ENCODE measurements at places on chromosomes 1 and 21.

- DNase-seq, result no peak
These were observed 105.9 kb downstream of the KCNK2 start for GRCh38 chr1:215188302-215188950.

GRCh38 chr1:47024141-47024801, 802 bp downstream of the CYP4X1 start:
- DNase-seq, result no peak

DNA sequence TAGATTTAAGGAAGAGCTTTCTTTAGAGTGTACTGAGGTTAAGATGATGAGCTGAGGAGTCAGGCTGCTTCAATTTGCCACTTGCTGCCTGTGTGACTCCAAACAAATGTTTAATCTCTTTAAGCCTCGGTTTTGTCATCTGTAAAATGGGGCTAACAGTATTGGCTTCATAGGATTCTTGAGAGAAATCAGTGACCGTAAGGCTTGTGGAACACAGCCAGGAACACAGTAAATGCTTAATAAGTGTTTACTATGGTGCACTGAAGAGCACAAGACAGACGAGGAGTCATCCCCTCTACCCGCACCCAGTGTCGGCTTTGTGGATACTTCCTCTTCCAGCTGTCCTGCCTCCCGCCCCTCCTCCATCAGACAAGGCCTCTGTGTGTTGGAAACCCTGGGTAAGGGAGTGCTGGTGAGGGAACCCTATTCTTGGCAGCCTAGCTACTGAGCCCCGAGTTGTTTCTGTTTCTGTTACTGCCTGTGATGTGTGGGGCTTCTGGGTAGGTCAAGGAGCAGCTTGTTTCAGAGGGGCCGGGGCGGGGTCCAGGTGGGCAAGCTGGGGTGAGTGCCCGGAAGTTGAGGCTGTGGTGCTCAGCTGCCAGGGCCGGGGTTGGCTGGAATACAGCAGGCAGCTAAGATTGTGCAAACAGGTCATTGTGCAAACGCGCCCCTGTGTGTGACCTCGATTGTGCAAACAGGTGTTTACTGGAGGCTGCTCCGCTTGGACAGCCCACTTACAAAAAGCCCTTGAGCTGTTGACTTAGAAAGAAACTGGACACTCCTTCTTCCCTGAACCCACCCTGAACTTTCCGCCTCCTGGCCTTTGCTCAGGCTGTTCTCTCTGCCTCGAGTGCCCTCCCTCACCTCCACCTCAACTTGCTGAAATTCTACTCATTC, 4.0 kb upstream of the CSF3R start:
- no peak for DNase-seq

DNA sequence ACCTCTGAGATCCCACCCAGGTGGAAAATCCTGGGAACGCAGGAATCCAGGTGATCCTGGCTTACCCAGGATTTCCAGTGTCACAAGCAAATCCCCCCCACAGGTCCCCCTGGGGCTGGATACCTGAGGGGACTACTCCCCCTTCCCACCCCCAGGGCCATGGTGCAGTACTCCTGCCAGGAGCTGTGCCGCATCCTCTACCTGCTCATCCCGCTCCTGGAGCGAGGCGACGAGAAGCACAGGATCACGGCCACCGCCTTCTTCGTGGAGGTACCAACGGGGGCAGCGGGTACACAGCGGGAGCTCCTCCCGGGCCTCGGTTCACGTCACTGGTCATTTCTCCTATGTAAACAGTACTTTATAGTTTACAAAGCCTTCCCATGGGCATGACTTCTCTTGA, 20.4 kb upstream of the TTC4 start:
- DNase-seq, result no peak

DNA sequence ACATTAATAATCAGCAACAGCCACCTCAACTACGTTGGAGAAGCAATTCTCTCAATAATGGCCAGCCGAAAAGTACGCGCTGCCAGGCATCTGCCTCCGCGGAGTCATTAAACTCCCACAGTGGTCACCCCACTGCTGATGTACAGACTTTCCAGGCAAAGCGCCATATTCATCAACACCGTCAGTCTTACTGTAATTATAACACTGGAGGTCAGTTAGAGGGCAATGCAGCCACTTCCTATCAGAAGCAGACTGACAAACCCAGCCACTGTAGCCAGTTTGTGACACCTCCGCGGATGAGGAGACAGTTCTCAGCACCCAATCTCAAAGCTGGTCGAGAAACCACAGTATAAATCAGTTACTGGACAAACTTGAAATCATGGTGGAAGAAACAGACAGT, 93.9 kb downstream of the KIF1B start:
- no peak for DNase-seq

DNA sequence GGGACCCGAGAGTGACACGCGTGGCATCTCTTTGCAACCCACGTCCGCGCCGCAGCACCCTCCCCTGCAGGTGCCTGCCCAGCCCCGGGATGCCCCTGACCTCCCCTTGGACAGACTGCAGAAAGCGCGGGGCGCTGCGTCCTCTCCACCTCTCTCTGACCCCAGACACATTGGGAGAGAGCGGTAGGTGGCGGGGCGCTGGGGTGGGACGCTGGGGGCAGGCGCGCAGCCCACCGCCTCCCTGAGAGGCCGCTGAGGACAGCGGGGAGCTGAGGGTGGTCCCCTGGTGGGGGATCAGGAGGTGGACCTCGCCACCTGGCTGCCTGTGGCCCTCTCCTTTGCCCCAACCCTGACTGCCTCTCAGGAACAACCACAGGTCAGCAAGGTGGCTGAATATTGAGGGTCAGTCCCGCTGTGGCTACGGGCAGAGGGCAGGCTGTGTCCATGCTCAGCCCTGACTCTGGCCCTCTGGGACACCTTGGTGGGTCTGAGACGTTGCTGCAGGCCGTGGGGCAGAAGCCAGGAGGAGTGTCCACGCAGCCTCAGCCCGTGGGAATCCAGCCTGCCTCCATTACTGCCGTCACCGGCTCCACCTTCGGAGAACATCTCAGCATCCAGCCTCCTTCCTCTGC, 761 bp upstream of the UBE2J2 start:
- DNase-seq, result no peak

DNA sequence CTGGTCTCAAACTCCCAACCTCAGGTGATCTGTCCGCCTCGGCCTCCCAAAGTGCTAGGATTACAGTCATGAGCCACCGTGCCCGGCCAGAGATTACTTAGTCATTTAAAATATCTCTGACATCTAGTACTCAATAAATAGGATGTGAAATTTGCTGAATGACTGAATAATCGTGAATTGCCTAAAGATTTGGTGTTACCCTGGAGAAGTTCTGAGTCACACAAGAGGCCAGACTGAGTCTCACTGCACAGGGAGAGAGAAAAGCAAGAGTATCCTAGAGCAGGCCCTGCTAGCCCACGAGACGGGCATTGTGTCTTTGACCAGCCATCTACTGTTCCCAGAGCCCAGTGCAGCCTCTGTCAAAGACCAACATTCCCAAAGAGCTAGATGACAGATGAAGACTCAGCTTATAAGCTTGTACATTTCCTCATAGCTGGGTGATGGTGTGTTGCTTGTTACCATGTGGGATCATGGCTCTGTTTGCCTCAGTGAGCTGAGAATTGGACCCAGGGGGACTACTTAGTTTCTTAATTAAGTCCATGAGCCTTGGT, 5.6 kb upstream of the EIF4G3 start:
- DNase-seq, result no peak

DNA sequence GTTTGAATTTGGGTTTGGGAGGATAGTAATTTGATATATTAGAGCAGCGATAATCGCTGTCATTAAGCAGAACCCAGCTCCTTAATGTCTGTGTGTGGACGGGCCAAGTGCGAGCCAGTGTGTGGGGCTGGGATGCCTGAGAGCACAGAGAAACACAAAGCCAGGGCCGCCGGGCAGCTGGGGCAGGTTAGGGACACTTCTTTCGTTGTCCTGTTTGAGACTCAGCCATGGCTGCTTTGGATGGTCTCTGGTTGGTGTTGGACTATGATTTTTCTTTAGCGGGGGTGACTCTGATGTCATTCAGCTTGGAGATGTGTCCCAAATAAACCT, 33.4 kb downstream of the ABCG1 start:
- no peak for DNase-seq

DNA sequence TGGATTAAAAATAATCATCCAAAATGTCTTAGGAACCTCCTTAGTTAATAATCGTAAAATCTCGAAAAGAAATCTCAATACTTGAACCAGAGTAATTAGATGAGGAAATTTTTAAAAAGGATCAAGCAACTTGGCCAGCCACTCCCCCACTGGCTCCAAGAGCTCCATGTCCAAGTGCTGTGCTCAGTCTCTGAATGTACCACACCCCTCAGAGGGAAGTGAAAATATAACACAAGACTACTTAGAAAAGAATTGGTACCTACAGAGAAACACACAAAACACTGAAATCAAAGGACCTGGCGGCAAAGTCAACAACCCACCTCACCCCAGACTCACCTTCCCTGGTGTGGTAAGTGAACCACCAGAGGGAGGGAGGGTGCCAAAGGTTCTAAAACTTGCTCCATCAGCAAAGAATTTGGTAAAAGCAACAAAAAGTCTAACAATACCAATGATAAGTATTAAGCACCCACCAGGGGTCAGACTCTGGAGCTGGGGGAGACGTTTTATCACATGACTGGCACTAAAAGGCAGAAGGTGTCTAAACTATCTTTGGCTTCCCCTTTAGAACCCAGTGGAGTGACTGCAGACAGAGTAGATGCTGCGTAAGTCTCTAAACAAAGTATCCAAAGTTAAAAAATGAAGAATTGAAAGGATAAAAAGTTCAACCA, 14.0 kb downstream of the LBR start:
- no peak for DNase-seq

All from right hindlimb (tissue), 1 donor.